Stimulated activated CD8-positive, alpha-beta memory T cell treated with anti-CD3 and anti-CD28 coated beads, Interleukin-15, amount 100 ng/mL, for 48 hours (primary cell): ENCODE measurements at places on chromosomes 6 and 20.

- DNase-seq, result no peak
These were observed 5.7 kb downstream of the ELOVL5 start for GRCh38 chr6:53343092-53343491.

GRCh38 chr6:108168090-108168463 lies 2.3 kb downstream of the NR2E1 start:
- DNase-seq, result no peak

DNA sequence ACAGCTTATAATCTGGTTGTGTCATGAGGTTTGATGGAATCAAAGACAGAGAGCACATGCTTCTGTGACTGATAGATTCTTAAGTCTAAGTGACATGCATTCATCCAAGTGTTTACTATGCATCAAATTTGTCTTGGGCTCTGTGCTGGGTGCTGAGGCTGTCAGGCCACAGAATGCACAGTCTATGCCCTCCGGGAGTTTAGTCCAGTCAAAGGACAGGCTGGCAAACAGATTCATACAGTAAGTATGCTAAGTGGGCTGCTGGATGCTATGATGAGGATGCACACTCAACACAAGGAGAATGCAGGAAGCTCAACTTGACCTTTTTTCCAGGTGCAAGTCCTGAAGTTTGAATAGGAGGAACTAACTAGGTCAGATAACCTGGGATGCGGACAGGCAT lies 146.7 kb downstream of the UST start:
- no peak for DNase-seq

DNA sequence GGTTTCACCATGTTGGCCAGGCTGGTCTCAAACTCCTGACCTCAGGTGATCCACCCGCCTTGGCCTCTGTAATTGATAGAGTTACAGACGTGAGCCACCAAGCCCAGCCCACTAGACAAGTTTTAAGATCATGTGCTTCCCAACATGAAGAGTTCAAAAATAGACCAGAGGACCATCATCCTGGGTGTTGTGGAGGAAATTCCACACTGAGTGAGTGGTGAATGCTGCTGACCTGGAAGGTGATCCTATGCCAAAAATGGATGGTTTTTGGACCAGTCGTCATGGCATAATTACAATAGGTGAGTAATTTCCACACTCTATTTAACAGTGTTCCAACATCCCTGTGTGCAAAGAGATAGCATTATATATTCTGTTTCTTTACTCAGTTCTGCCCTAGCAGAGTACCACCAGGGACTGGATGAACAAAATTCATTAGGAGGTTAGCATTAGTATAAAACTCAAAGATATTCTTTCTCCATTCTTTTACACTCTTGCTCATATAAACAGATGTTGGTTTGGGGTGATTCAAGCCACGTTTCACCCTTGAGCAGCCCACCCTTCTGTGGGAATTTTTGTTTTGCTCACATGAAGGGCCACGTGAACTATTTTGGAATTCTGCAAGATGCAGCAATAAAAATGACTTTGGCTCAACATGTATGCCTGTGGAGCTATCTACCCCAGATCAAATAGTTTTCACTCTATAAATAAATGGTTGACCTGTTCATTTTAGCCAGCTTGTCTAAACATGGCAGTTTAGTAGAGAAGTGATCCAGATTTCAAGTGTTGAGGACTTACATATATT lies 206.2 kb upstream of the TCF21 start:
- no peak for DNase-seq

- DNase-seq, result no peak
These were observed 46.1 kb downstream of the CD40 start for GRCh38 chr20:46164254-46164653.
